ENCODE measurements at places on chromosomes 4 and X. TPM values are rescaled to one million over a fixed set of nuclear protein-coding genes. Genes with fewer than 3 reads are reported as not detected.

PYURF gene
- 78.4 TPM for total RNA-seq

TLR7 gene
- total RNA-seq = not detected

SPANXN4 gene
- not detected for total RNA-seq

ZDHHC15 gene
- 0.23 TPM for total RNA-seq

MAPK10 gene
- total RNA-seq = 8.8 TPM

SUPT20HL1 gene
- total RNA-seq = 0.07 TPM

SPIN4 gene
- 4.2 TPM for total RNA-seq

MAGEB16 gene
- not detected for total RNA-seq

KLHL13 gene
- 10.6 TPM for total RNA-seq

PPP3CA gene
- total RNA-seq = 71.9 TPM

LAS1L gene
- total RNA-seq = 16.6 TPM

PASD1 gene
- not detected for total RNA-seq

TLR2 gene
- 0.07 TPM for total RNA-seq

PRICKLE3 gene
- 15.0 TPM for total RNA-seq

UCHL1 gene
- 213 TPM for total RNA-seq

BEX3 gene
- total RNA-seq = 275 TPM

PGAM4 gene
- not detected for total RNA-seq

YY2 gene
- 4.0 TPM for total RNA-seq

TKTL2 gene
- not detected for total RNA-seq

TRAM1L1 gene
- 1.8 TPM for total RNA-seq

Data from smooth muscle cell of the pulmonary artery (primary cell).